Fibroblast of skin of scalp (primary cell): ENCODE measurements at places on chromosomes 1 and 21.

GRCh38 chr1:65882076-65882475 is 89.4 kb downstream of the PDE4B start:
- no peak for DNase-seq

DNA sequence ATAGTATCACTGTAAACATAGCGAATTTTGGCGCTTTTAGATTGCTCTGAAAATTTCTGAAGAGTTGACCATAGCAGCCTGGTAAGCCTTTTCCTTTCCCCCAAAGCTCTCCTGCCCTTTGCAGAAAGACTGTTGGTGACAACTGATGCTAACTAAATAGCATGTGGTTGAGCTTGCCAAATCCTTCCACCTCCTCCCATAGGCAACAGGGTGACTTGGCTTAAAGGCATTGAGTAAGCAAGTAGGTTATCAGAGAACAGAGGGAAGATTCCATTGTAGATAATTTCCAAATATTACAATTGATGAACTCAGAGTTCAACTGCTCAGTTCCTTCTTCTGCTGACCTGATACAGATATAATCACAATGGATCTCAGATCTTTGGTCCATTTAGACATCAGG is 19.9 kb upstream of the HMGCL start:
- no peak for DNase-seq

GRCh38 chr1:204280099-204280961 is 66.5 kb upstream of the GOLT1A start:
- DNase-seq: no peak

GRCh38 chr1:153292740-153293479 is 19.8 kb downstream of the PGLYRP3 start:
- DNase-seq: no peak

GRCh38 chr1:4422504-4423289 is 231.7 kb upstream of the AJAP1 start:
- peak; percentile 17 for DNase-seq

DNA sequence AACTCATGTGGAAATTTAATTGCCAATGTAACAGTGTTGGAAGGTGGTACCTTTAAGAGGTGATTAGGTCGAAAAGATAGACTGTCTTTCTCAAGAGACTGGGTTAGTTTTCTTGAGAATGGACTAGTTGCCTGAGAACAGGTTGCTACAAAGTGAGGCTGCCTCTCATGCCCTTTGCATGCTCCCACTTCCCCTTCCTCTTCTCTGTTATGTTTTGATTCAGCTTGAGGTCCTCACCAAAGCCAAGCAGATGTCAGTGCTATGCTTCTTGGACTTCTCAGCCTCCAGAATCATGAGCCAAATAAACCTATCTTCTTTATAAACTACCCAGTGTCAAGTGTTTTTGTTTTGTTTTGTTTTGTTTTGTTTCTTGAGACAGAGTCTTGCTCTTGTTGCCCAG is 187.0 kb upstream of the RUNX1 start:
- no peak for DNase-seq

DNA sequence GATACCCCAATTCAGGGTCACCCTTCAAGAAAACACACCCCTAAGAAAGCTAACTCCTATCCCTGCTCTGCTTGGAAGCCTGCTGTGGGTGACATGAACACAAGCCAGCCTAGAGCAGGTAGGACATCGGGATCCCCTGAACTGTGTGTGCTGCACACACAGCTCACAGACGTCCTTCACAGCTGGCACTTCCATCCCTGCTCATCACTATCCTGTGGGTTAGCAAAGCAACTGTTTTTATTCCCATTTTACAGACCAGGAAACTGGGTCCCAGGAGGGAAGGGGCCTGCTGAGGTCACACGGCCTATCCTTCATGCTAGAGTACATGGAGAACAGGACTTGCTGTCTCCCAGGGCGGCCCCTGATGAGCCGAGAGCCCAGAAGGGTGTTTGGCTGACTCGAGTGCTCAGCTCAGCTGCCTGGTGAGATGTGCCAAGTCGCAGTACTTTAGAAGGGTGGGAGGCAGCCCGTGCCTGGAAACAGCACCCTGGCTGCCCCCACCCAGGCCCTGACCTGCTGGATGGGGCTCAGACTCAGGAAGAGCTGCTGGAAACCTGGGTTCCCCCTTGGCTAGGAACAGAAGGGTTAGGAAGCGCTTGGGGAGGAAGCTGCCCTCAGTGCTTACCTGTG is 28.3 kb upstream of the BTG2 start:
- DNase-seq: no peak

GRCh38 chr1:28027660-28028059 is 60.8 kb downstream of the EYA3 start:
- DNase-seq: no peak

DNA sequence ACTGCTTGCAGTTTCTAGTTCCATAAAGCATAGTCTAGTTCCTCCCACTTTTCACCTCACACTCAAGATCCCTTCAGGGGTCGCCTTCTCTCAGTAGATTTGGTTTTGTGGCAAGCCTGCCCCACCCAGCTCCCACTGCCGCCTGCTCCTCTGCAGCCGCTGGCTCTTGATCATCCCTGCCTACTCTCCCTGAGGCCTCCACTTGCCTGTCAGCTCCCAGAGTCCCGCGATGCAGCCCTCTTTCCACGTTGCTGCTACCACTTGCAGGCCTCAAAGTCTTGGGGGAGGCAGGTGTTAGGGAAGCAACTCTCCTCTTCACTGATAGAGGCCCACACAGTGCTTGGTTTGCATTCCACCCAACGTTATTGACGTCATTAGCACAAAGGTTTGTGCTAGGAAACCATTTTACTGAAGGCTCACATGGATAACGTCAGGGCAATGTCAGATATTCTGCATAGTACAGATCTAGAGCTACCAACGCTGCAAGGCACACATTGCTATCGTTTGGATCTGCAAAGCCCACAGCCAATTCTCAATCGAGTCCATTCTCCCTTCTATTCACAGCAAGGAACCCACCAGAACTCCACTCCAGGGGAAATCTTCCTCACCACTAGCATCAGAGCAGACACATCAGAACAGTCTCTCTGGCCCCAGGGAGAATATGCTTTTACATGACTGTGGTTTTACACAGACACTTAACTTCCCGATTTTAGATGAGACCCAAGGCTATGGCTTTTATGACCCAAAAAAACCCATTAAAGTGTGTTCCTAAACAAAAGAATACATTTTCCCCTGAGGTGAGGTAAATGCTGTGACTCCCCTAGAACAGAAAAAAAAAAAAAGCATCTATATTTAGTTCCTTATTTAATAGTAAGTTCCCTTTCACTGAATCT is 519.5 kb upstream of the CAMK1G start:
- DNase-seq: no peak

- no peak for DNase-seq
Measured at GRCh38 chr1:11559591-11559970, 80.6 kb downstream of the DISP3 start.

- DNase-seq: no peak
Measured at GRCh38 chr1:190615818-190616217, 138.2 kb upstream of the BRINP3 start.
